ENCODE measurements at places on chromosomes 11 and 22. TPM values are rescaled to one million over a fixed set of nuclear protein-coding genes. Genes with fewer than 3 reads are reported as not detected.

DNA sequence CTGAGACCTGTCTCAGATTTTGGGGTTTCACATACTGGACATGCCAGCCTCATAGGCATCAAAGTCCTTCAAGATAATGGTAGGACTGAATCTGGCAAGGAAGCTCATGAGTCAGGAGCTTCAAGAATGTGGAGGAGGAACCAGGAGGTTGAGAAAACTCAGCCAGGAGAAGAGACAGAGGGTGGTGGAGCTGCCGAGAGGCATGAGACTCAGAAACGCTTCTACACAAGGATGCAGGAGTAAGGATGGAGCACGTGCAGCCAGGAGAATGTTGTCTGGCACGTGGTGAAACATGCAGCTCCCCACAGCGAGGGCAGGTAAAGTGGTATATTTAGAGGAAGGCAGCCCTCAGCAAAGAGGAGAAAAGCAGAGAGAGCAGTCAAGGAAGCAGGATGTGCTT is 148.7 kb upstream of the ISX start:
- peaks cover 3% of the 10 kb centered on the region for H3K27me3 ChIP-seq
- H3K36me3 ChIP-seq: no peaks in the 10 kb centered on the region
- no peak overlapping the region for H3K27ac ChIP-seq
- H3K4me1 ChIP-seq: peaks cover 5% of the 10 kb centered on the region
- no peak overlapping the region for H3K4me3 ChIP-seq

BTG4 gene
- total RNA-seq: not detected

- no peak within 1 kb of the TSS for H3K4me3 ChIP-seq
- DNase-seq: no peak
- H3K4me1 ChIP-seq: no peaks in the 10 kb centered on the region
- peaks cover 2% of the 10 kb centered on the region for H3K27me3 ChIP-seq
- H3K27ac ChIP-seq: no peak within 1 kb of the TSS
- H3K36me3 ChIP-seq: no peaks in the 10 kb centered on the region
Measured at GRCh38 chr11:124384399-124384798, at the start of gene OR8B2. Gene OR8B2 (minus strand): TSS chr11:124384499. CDS start chr11:124383343, 1,156 bp downstream.

DNA sequence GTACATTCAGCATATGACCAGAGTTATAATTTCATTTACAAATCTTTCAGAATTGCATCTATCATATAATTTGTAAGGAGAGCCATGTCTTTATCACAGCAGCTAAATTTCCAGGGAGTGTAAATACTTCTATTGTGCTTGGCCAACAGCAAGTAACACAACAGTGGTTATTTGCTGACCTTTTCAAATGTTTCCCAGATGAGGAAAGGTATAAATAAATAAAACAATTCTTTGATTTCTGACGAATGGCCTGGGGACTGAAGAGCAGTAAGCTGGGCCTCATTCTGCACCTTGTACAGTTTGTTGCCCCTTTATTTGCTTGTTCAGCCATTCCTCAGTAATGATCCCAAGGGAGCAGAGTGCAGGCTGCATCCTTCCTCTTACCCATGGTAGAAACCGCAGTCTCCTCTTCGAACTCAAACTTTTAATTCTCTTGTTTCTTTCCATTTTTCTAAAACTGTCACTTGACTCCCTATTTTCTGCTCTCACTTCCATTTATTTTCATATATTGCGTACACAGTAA is 132.8 kb downstream of the DDX10 start:
- H3K27me3 ChIP-seq: no peaks in the 10 kb centered on the region
- no peak overlapping the region for H3K4me3 ChIP-seq
- no peaks in the 10 kb centered on the region for H3K4me1 ChIP-seq
- DNase-seq: no peak

DNA sequence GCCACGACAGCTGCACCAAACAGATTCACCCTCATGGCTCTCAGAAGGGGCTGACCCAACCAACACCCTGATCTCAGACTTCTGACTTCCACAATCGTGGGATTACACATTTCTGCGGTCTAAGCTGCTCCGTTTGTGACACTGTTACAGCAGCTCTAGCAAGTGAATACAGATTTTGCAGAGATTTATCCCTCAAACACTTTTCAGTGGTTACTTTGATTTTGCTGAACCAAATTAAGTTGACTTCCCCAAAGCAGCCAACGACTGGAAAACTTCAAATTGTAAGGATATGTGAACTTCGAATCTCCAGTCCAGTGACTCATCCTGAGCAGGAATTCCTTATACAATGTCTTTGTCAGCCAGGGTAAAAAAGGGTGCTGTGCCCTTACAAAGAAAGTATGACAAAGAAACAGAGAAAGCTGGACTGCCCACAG is 14.8 kb upstream of the INCENP start:
- H3K4me1 ChIP-seq: no peaks in the 10 kb centered on the region
- H3K27ac ChIP-seq: no peak overlapping the region
- H3K4me3 ChIP-seq: no peak overlapping the region
- H3K36me3 ChIP-seq: no peaks in the 10 kb centered on the region

DNA sequence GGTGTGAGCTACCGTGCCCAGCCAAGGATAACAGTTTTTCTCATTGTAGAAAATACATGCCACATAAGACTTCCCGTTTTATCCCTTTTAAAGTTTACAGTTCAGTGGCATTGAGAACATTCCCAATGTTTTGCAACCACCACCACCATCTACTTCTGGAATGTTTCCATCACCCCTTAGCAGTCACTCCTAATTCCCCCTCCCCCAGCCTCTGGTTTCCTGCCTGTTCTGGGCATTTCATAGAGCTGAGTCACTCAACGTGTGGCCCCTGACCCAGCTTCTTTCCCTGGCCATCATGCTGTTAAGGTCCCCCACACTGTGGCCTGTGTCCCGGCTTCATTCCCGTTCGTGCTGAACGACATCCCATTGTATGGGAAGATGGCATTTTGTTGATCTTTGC is 30.7 kb downstream of the FGF4 start:
- no peaks in the 10 kb centered on the region for H3K36me3 ChIP-seq
- H3K4me1 ChIP-seq: peaks cover 9% of the 10 kb centered on the region
- no peak for DNase-seq
- H3K4me3 ChIP-seq: no peak overlapping the region

PEX16 gene
- 26.7 TPM for total RNA-seq

CD3D gene
- not detected for total RNA-seq

GRCh38 chr11:12683874-12684273 is 9.7 kb downstream of the TEAD1 start:
- H3K4me1 ChIP-seq: peaks cover 93% of the 10 kb centered on the region
- H3K27me3 ChIP-seq: no peaks in the 10 kb centered on the region
- peak overlapping the region; percentile 99 for H3K27ac ChIP-seq
- peaks cover 19% of the 10 kb centered on the region for H3K36me3 ChIP-seq

DNA sequence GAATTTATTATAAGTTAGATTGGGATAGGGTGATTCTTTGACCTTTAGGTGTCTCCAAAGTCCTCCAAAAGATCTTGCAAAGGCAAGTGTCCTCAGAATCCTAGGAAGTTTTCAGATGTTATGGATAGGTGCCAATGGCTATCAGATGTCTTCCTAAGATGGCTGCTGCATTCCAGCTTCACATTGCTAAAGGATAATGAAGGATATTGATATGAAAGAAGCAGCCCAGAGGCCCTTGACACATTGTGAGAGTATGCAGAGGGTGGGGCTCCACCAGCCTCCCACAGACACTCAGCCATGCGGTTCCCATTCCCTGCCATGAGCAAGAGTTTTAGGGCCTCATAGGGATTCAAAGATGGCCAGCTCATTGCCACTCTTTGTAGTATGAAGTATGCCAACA is 22.3 kb upstream of the GLYATL2 start:
- no peaks in the 10 kb centered on the region for H3K27me3 ChIP-seq
- H3K27ac ChIP-seq: no peak overlapping the region
- no peak for DNase-seq
- H3K36me3 ChIP-seq: no peaks in the 10 kb centered on the region
- no peaks in the 10 kb centered on the region for H3K4me1 ChIP-seq

GRCh38 chr22:19703869-19704268 is 10.4 kb upstream of the SEPTIN5 start:
- no peak overlapping the region for H3K4me3 ChIP-seq
- DNase-seq: no peak
- no peaks in the 10 kb centered on the region for H3K4me1 ChIP-seq

DNA sequence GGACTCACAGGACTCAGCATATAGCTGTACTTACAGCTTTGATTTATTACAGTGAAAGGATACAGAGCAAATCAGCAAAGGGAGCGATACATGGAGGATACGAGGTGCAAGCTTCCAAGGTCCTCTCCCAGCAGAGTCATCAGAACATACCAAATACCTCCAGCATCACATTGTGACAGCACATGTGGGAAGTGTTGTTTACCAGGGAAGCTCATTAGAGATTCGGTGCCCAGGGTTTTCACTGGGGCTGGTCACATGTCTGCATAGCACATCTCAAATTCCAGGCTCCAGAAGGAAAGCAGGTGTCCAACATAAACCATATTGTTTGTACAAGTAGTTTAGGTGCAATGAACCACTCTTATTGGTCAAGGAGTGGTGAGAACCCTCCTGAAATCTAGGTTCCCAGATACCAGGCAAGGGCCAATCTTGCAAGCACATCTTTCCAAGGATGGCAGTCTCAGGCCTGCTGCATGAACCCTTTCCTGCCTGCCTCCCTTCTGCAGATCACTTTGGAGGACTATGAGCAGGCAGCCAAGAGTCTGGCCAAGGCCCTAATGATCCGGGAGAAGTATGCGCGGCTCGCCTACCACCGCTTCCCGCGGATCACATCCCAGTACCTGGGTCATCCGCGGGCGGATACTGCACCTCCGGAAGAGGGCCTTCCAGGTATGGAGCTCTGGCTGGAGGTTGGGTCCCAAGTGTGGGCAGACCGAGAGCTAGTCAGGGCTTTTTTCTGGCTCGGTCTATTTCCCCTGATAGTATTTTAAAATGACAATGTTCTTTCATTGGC is 26.7 kb downstream of the AMPD3 start:
- no peak overlapping the region for H3K4me3 ChIP-seq
- DNase-seq: no peak
- no peaks in the 10 kb centered on the region for H3K36me3 ChIP-seq
- H3K27me3 ChIP-seq: no peaks in the 10 kb centered on the region
- no peak overlapping the region for H3K27ac ChIP-seq

GRCh38 chr11:125367710-125368109 is 128.4 kb downstream of the FEZ1 start:
- H3K36me3 ChIP-seq: peaks cover 9% of the 10 kb centered on the region
- no peak overlapping the region for H3K4me3 ChIP-seq
- no peak overlapping the region for H3K27ac ChIP-seq
- H3K4me1 ChIP-seq: peaks cover 34% of the 10 kb centered on the region
- no peak for DNase-seq

- H3K36me3 ChIP-seq: no peaks in the 10 kb centered on the region
- no peaks in the 10 kb centered on the region for H3K4me1 ChIP-seq
- peaks cover 11% of the 10 kb centered on the region for H3K27me3 ChIP-seq
Measured at GRCh38 chr11:117569911-117570310, 227.1 kb downstream of the DSCAML1 start.

- no peak overlapping the region for H3K27ac ChIP-seq
- H3K4me1 ChIP-seq: peaks cover 45% of the 10 kb centered on the region
- H3K36me3 ChIP-seq: peaks cover 5% of the 10 kb centered on the region
- no peak overlapping the region for H3K4me3 ChIP-seq
Measured at GRCh38 chr11:66112041-66112491, 42.0 kb downstream of the PACS1 start.

ST14 gene
- 71.7 TPM for total RNA-seq

GRCh38 chr11:85822814-85823213 is 11.9 kb upstream of the SYTL2 start:
- no peaks in the 10 kb centered on the region for H3K36me3 ChIP-seq
- H3K4me1 ChIP-seq: peaks cover 20% of the 10 kb centered on the region
- DNase-seq: no peak
- H3K27me3 ChIP-seq: no peaks in the 10 kb centered on the region
- no peak overlapping the region for H3K27ac ChIP-seq

DNA sequence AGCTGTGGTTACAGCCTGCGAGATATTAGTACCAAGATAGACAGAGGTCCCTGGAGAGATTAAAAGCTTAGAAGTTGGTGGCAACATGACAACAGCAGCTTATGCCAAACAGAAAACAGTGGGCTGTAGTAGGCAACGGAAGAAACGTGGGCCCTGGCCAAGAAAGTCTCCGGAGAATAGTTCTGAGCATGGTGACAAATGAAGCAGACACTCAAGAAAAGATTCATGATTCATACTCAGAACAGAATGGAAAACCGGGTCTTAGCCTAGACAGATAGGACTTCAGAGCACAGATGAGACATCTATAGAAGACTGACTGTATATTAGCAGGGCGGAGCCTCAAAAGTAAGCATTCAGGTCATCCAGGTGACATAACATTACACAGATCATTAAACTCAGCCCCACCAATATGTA is 727.4 kb downstream of the ETS1 start:
- no peaks in the 10 kb centered on the region for H3K27me3 ChIP-seq
- H3K4me3 ChIP-seq: no peak overlapping the region
- H3K36me3 ChIP-seq: no peaks in the 10 kb centered on the region
- no peak for DNase-seq
- H3K27ac ChIP-seq: peak overlapping the region; percentile 0
- peaks cover 6% of the 10 kb centered on the region for H3K4me1 ChIP-seq

GRCh38 chr11:18501629-18502028 is 25.1 kb downstream of the TSG101 start:
- no peak overlapping the region for H3K4me3 ChIP-seq
- H3K4me1 ChIP-seq: no peaks in the 10 kb centered on the region
- no peak overlapping the region for H3K27ac ChIP-seq

GRCh38 chr11:2975594-2975993 is 16.5 kb downstream of the NAP1L4 start:
- DNase-seq: no peak
- no peaks in the 10 kb centered on the region for H3K27me3 ChIP-seq
- no peaks in the 10 kb centered on the region for H3K4me1 ChIP-seq
- H3K27ac ChIP-seq: no peak overlapping the region
- no peak overlapping the region for H3K4me3 ChIP-seq
- H3K36me3 ChIP-seq: peaks cover 28% of the 10 kb centered on the region

- H3K27ac ChIP-seq: no peak overlapping the region
- peaks cover 5% of the 10 kb centered on the region for H3K4me1 ChIP-seq
- no peak overlapping the region for H3K4me3 ChIP-seq
- H3K27me3 ChIP-seq: peaks cover 12% of the 10 kb centered on the region
- no peak for DNase-seq
- no peaks in the 10 kb centered on the region for H3K36me3 ChIP-seq
Measured at GRCh38 chr11:2549491-2549875, 104.7 kb downstream of the KCNQ1 start.

- no peaks in the 10 kb centered on the region for H3K36me3 ChIP-seq
- H3K4me1 ChIP-seq: peaks cover 24% of the 10 kb centered on the region
- H3K27me3 ChIP-seq: peaks cover 27% of the 10 kb centered on the region
- no peak for DNase-seq
Measured at GRCh38 chr11:31871310-31872075, 60.4 kb upstream of the PAX6 start.

FGF19 gene
- total RNA-seq: 3.5 TPM

DNA sequence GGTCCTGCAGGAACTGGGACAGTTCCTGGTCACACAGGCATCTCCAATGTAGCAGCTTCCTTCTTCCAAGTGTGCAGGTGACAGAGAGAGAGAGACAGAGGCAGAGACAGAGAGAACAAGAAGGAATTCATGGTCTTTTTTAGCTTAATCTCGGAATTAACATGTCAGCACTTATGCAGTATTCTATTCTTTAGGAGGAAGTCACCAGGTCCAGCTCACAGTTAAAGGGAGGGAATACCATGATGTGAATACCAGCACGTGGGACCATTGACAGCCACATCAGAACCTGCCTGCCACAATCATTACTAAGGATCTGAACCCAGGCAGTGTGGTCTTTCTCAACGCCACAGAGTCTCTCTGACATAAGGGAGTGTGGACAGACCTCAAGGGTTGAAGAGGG is 341.6 kb downstream of the MN1 start:
- DNase-seq: no peak
- H3K36me3 ChIP-seq: peaks cover 3% of the 10 kb centered on the region
- H3K4me1 ChIP-seq: peaks cover 35% of the 10 kb centered on the region
- H3K27ac ChIP-seq: no peak overlapping the region
- peaks cover 31% of the 10 kb centered on the region for H3K27me3 ChIP-seq

- no peak overlapping the region for H3K27ac ChIP-seq
- H3K4me3 ChIP-seq: no peak overlapping the region
- no peaks in the 10 kb centered on the region for H3K4me1 ChIP-seq
- H3K36me3 ChIP-seq: no peaks in the 10 kb centered on the region
Measured at GRCh38 chr22:45291061-45291930, 6.5 kb downstream of the UPK3A start.

All from type B pancreatic cell (in vitro differentiated cells).